ENCODE measurements at places on chromosomes 7 and 10. TPM values are rescaled to one million over a fixed set of nuclear protein-coding genes. Genes with fewer than 3 reads are reported as not detected.

The ZNF853 gene
- total RNA-seq: 3.2 TPM

The PRKCQ gene
- under 0.01 TPM for total RNA-seq

The ITGB8 gene
- 51.7 TPM for total RNA-seq

The ETV1 gene
- 28.7 TPM for total RNA-seq

The ANKRD1 gene
- 0.43 TPM for total RNA-seq

The AGK gene
- 11.6 TPM for total RNA-seq

The PRR15 gene
- 0.16 TPM for total RNA-seq

The HOXA10 gene
- not detected for total RNA-seq

The VCL gene
- total RNA-seq: 165 TPM

The TAS2R5 gene
- total RNA-seq: 0.43 TPM

The MAPK8 gene
- 19.4 TPM for total RNA-seq

The PAX4 gene
- total RNA-seq: not detected

The SPDYE6 gene
- not detected for total RNA-seq

The ADAM8 gene
- 2.4 TPM for total RNA-seq

The CAMK1D gene
- 0.94 TPM for total RNA-seq

The GRM8 gene
- total RNA-seq: not detected

The TAF5 gene
- total RNA-seq: 2.4 TPM

The ATP5F1C gene
- total RNA-seq: 234 TPM

The FAM24B gene
- total RNA-seq: 10.7 TPM

The HK1 gene
- 113 TPM for total RNA-seq

The BCCIP gene
- total RNA-seq: 25.7 TPM

The IL6 gene
- total RNA-seq: 0.94 TPM

The TMEM273 gene
- not detected for total RNA-seq

The BLNK gene
- 0.09 TPM for total RNA-seq

The SDHAF3 gene
- 14.9 TPM for total RNA-seq

The AQP1 gene
- total RNA-seq: 1.4 TPM

The CLCN1 gene
- total RNA-seq: not detected

The CH25H gene
- total RNA-seq: 0.26 TPM

The HOXA11 gene
- 0.16 TPM for total RNA-seq

The SSC4D gene
- total RNA-seq: 0.47 TPM

The PKD2L1 gene
- not detected for total RNA-seq

The OPN1SW gene
- not detected for total RNA-seq

The SEMA3A gene
- 65.8 TPM for total RNA-seq

The NEUROD6 gene
- not detected for total RNA-seq

The RELN gene
- total RNA-seq: 0.63 TPM

The LMOD2 gene
- total RNA-seq: not detected

The C10orf67 gene
- not detected for total RNA-seq

The ATG9B gene
- under 0.01 TPM for total RNA-seq

The SLC26A5 gene
- not detected for total RNA-seq

The SPDYE2 gene
- total RNA-seq: not detected

The FAM25C gene
- not detected for total RNA-seq

The GARIN1A gene
- 0.52 TPM for total RNA-seq

The PPP1R17 gene
- total RNA-seq: under 0.01 TPM

The KCNIP2 gene
- 1.3 TPM for total RNA-seq

The CRHR2 gene
- not detected for total RNA-seq

The PRPS1L1 gene
- not detected for total RNA-seq

The NCF1 gene
- total RNA-seq: under 0.01 TPM

The DENND2A gene
- 38.6 TPM for total RNA-seq

The MEPCE gene
- total RNA-seq: 29.6 TPM

The FZD8 gene
- 6.0 TPM for total RNA-seq

The MCU gene
- total RNA-seq: 41.0 TPM

The CYP3A7 gene
- 1.1 TPM for total RNA-seq

The PLAU gene
- 63.4 TPM for total RNA-seq
